ENCODE measurements at places on chromosomes 2 and 18. TPM values are rescaled to one million over a fixed set of nuclear protein-coding genes. Genes with fewer than 3 reads are reported as not detected.

CHST10 gene
- total RNA-seq, result 17.1 TPM

MAPK4 gene
- 3.1 TPM for total RNA-seq

ASPRV1 gene
- total RNA-seq, result 2.5 TPM

LOXHD1 gene
- 0.44 TPM for total RNA-seq

- H3K36me3 ChIP-seq, result no peaks in the 10 kb centered on the region
- H3K27ac ChIP-seq, result no peak overlapping the region
- DNase-seq, result no peak
- no peak overlapping the region for H3K4me3 ChIP-seq
- H3K4me1 ChIP-seq, result no peaks in the 10 kb centered on the region
- no peaks in the 10 kb centered on the region for H3K27me3 ChIP-seq
Observed at GRCh38 chr2:13611939-13612338, 895.2 kb downstream of the TRIB2 start.
